ENCODE measurements at places on chromosomes 4 and X.

DNA sequence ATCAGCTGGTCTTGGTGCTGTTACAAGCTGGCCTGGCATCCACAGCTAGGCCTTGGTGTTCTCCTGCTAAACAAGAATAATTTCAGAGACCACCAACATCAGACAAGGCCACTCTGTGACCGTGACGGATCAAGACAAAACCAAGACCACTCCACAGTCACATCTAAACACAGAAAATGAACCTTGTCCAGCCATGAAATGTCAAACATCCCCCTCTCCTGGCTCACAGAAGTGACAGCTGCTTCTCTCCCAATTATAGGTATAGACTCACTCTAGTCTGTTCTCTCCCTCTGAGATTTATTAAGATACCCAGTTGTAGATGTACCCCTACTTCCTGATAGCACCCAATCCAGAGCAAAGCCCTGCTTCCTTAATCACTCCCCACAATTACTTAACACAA is 40.4 kb downstream of the EFHC2 start:
- no peak for DNase-seq

GRCh38 chrX:24702362-24703184 is 8.9 kb downstream of the POLA1 start:
- no peak for DNase-seq

GRCh38 chrX:14717949-14718348 is 154.9 kb downstream of the FANCB start:
- no peak for DNase-seq

GRCh38 chrX:49959602-49960001 is 37.2 kb downstream of the CLCN5 start:
- no peak for DNase-seq

- DNase-seq, result no peak
Measured at GRCh38 chrX:8629871-8630270, 102.1 kb downstream of the ANOS1 start.

DNA sequence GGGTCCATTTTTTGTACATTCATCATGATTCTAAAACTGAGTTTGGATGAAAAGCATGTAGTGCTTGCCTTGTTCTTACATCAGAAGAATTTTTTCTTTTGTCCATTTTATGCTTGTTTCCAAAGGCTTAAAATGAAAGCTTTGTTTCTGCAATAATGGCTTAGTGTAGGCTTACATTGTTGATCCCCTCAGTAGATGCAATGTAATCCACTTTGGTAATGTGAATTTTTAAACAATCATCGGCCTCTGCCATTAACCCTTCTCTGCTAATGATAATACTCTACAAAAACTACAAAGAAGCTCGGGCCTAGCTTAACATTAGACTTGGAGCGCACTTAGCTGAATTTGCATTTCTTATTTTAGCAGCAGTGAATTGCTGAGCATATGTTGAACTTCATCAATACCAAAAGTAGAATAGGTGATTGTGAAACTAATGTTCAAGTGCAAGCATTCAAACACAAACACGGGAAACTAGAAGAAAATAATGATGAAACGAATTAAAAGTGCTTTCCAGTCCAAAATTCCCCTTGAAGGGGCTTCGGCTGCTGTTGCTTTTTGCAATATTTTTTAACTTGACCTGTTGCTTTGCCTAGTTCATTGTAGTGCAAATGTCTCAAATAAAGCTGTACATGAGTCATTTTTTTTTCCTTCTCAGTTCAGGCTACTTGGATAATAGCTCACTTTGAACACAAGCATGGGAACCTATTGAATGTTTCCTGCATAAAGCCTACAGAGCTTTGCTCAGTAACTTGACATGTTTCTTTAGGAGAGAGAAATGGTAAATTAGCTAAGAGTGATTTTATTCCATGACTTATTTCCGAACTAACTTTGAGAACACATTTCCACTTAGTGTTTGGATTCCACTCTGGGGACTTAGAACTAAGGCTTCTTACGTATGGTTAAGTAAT is 66.5 kb downstream of the SLIT2 start:
- no peak for DNase-seq

DNA sequence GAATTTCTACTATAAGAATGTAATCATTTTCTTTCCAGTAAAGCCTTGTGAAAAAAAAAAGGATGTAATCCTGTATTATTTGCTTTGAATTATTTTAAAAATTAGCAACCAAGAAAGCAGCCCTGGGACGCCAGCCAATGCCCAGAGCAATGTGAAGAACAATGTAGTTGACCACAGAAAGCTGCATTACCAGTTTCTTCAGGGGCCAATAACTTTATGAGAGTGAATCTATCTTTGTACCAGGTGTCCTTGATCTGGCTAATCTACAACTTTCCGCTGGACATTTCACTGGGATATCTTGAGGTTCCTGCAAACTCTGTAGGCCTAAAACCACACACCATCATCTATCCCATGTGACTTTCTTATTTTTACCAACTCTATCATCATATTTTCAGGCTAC is 7.6 kb upstream of the KLHL2 start:
- no peak for DNase-seq

- no peak for DNase-seq
Measured at GRCh38 chr4:158053086-158053485, 119.7 kb downstream of the GASK1B start.

GRCh38 chr4:53899586-53900270 is 164.7 kb downstream of the CHIC2 start:
- no peak for DNase-seq

DNA sequence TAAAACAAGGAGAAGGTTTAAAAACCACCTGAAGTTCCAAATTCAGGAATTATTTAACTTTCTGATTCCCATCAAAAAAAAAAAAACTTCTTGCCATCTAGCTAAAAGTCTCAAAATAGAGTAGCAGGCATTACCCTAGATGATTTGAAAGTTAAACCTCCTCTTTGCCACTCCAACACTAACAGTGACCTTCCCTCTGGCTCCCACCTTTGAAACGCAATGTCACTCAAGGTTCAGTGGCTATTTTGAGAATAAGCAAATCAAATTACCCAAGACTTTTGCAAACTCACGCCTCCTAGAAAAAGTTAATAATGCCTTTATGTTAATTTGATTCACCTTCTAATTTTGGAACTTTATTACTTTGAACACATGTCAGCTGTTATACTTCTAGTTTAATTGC is 103.2 kb downstream of the ARHGAP6 start:
- DNase-seq, result no peak

DNA sequence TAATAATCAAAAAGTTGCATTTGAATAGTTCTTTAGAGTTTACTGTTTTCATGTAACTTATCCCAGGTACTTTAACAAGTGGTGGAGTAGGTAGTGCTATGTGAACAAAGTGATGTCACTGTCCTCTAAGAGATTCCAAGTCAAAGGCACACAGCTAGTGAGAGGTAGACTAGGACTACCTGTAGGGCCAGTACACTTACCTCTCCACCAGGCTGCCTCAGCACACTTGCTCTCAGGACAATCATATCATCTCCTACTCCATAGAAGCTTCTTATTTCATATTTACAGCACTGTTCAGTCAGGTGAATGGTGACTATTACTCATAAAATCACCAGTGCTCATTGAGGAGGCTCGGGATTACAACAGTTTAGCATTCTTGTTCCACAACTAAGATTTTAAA is 173.0 kb upstream of the EMCN start:
- DNase-seq, result no peak

- DNase-seq, result no peak
Measured at GRCh38 chr4:86683167-86683566, 89.1 kb downstream of the PTPN13 start.

DNA sequence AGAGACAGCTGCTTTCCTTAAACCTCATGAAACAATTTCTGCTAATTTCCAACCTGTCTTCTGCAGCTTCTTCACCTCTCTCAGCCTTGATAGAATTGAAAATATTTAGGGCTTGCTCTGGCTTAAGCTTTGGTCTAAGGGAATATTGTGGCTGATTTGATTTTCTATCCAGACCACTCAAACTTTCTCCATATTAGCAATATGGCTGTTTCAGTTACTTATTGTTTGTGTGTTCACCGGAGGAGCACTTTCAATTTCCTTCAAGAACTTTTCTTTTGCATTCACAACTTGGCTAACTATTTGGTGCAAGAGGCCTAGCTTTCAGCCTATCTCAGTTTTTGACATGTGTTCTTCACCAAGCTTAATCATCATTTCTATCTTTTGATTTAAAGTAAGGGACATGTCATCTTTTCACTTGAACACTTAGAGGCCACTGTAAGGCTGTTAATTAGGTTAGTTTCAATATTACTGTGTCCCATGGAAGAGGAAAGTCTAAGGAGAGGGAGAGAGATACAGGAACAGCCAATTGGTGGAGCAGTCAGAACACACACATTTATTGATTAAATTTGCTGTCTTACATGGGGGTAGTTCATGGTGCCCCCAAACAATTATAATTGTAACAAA is 213.2 kb downstream of the RASL11B start:
- DNase-seq, result no peak

DNA sequence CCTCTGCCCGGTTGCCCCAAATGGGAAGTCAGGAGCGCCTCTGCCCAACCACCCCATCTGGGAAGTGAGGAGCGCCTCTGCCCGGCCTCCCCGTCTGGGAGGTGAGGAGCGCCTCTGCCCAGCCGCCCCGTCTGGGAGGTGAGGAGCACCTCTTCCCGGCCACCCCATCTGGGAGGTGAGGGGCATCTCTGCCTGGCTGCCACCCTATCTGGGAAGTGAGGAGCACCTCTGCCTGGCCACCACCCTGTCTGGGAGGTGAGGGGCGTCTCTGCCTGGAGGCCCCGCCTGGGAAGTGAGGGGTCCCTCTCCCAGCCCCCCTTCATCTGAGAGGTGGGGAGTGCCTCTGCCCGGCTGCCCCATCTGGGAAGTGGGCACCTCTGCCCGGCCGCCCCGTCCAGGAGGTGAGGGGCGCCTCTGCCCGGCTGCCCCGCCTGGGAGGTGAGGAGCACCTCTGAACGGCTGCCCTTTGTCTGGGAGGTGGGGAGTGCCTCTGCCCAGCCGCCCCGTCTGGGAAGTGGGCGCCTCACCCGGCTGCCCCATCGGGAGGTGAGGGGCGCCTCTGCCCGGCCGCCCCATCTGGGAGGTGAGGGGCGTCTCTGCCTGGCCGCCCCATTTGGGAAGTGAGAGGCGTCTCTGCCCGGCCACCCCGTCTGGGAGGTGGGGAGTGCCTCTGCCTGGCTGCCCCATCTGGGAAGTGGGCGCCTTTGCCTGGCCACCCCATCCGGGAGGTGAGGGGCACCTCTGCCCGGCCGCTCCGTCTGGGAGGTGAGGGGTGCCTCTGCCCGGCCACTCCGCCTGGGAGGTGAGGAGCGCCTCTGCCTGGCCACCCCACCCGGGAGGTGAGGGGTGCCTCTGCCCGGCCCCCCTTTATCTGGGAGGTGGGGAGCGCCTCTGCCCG is 10.6 kb downstream of the PABPC1L2A start:
- no peak for DNase-seq

- DNase-seq, result no peak
Measured at GRCh38 chrX:152884171-152884570, 13.7 kb upstream of the ZNF185 start.

GRCh38 chr4:10107111-10108091 is 9.2 kb downstream of the WDR1 start:
- DNase-seq, result no peak

- DNase-seq, result no peak
Measured at GRCh38 chr4:187814737-187815465, 180.7 kb upstream of the ZFP42 start.

DNA sequence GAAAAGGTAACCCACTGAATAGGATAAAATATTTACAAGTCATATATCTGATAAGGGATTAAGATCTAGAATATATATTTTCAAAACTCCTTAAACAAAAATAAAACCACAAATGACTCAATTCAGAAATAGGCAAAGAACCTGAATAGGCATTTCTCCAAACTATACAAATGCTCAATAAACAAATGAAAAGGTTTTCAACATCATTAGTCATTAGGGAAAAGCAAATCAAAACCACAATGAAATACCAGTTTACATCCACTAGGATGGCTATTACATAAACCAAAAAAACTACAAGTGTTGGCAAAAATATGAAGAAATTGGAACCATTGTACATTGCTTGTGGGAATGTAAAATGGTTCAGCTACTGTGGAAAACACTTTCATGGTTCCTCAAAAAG is 167.0 kb upstream of the GALNT7 start:
- DNase-seq, result no peak

DNA sequence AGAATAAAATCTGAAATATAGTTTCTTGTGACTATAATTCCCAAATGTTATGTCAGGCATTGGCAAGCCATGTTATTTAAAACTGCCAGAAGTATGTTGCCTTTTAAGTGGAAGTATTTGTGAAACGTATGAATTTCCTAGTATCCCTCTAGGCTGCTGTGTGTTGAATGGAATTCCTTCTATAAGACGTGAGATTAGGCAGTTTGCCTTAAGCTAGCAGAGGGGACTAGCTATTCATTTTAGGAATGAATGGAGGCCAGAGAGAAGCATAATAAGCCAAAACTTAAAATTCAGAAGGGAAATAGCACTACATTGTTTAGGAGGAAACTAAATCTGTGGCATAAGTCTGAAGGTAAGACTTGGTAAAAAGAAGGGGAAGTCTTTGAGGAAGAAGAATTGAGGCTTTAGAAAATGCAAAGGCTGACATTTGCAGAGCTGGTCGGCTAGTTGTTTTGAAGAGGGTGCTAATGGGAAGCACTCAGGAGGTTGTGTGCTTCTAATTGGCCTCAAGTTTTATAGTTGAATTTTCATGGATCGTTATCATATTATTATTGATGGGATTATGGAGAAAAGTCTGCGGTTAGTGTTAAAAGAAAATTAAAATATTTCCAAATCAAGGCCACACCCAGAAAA is 57.1 kb downstream of the TMEM131L start:
- no peak for DNase-seq

- no peak for DNase-seq
Measured at GRCh38 chr4:151948351-151949016, 187.7 kb upstream of the GATB start.

GRCh38 chrX:40834225-40834624 is 98.9 kb upstream of the MED14 start:
- no peak for DNase-seq

- DNase-seq, result no peak
Measured at GRCh38 chrX:2901367-2902036, 27.6 kb downstream of the ARSD start.

DNA sequence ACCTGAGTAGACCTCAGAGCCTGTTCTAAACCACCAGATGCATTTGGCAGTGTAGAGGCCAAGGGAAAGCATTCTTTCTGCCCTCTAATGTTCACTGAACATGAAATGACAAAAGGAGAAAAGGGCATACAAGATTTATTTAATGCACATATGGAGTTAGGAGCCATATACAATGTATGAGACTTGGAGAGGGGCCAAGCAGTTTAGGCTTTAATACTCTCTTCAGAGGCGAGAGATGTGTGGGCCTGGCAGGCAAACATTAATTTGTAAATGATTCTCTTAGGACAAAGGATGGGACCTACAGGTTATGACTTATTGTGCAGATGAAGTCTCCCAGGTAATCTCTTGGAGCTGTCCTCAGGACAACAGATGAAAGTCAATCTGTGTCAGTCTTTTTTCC is 631.9 kb downstream of the ADGRL3 start:
- no peak for DNase-seq

GRCh38 chr4:159562366-159562765 is 459.5 kb downstream of the RAPGEF2 start:
- DNase-seq, result no peak

GRCh38 chr4:155676430-155676825 is 9.8 kb downstream of the GUCY1A1 start:
- DNase-seq, result no peak
